ENCODE measurements at places on chromosomes 5 and 9. TPM values are rescaled to one million over a fixed set of nuclear protein-coding genes. Genes with fewer than 3 reads are reported as not detected.
A peak's percentile ranks its signal among the peaks of the same experiment; 100 is the strongest.

DNA sequence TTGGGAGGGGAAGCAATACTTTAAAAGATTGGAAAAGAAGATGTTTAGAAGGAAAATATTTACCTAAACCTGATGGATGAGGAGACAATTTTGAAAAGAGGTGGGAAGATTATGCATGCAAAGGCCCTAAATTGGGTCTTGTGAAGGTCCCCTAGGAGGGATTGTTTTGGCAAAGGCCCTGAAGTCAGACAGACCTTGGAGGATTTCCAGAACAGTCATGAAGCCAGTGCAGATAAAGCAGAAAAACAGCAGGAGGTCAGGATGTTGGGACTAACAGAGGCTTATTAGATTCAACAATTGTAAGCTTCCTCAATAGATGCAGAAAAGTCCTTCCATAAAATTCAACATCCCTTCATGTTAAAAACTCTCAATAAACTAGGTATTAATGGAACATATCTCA lies 361.0 kb upstream of the CDH6 start:
- H3K27ac ChIP-seq, result no peak overlapping the region
- no peaks in the 10 kb centered on the region for H3K27me3 ChIP-seq
- no peak overlapping the region for H3K4me3 ChIP-seq
- H3K4me1 ChIP-seq, result no peaks in the 10 kb centered on the region

GRCh38 chr9:278651-279050 lies 64.0 kb downstream of the DOCK8 start:
- peaks cover 44% of the 10 kb centered on the region for H3K4me1 ChIP-seq
- H3K4me3 ChIP-seq, result peak overlapping the region; percentile 7
- H3K27ac ChIP-seq, result no peak overlapping the region
- H3K27me3 ChIP-seq, result no peaks in the 10 kb centered on the region
- H3K36me3 ChIP-seq, result peaks cover 67% of the 10 kb centered on the region
- no peak for DNase-seq

- H3K27me3 ChIP-seq, result no peaks in the 10 kb centered on the region
- DNase-seq, result no peak
- no peak overlapping the region for H3K4me3 ChIP-seq
These were observed 130.9 kb downstream of the HTR1A start for GRCh38 chr5:63831381-63831780.

DNA sequence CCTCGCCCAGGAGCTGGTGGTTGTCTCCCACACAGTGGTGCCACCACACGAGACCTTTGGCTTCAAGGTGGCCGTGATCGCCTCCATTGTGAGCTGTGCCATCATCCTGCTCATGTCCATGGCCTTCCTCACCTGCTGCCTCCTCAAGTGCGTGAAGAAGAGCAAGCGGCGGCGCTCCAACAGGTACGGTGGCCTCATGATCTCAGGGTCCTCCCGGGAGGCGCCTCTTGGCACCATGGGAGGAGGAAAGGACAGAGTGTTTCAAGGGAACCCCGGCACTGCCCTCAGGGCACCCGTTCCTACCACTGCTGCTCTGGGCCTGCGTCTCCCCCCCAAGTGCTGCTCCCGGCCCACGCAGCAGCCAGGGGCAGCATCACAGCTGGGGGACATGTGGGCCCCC lies 18.2 kb upstream of the CARD19 start:
- H3K4me3 ChIP-seq, result no peak overlapping the region
- H3K27ac ChIP-seq, result no peak overlapping the region
- H3K36me3 ChIP-seq, result peaks cover 37% of the 10 kb centered on the region

DNA sequence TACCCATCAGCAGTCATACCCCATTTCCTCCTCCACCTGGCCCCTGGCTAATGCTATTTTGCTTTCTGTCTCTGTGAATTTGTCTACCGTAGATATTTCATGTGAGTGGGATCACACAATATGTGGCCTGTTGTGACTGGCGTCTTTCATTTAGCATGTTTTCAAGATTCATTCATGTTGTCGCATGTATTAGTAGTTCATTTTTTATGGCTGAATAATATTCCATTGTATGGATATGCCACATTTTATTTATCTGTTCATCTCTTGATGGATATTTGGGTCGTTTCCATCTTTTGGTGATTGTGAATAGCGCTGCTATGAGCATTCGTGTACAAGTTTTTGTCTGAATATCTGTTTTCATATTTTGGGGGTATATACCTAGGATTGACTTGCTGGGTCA lies 33.9 kb downstream of the PSD2 start:
- H3K36me3 ChIP-seq, result no peaks in the 10 kb centered on the region
- H3K27me3 ChIP-seq, result no peaks in the 10 kb centered on the region
- DNase-seq, result no peak
- H3K27ac ChIP-seq, result no peak overlapping the region
- H3K4me1 ChIP-seq, result no peaks in the 10 kb centered on the region

DNA sequence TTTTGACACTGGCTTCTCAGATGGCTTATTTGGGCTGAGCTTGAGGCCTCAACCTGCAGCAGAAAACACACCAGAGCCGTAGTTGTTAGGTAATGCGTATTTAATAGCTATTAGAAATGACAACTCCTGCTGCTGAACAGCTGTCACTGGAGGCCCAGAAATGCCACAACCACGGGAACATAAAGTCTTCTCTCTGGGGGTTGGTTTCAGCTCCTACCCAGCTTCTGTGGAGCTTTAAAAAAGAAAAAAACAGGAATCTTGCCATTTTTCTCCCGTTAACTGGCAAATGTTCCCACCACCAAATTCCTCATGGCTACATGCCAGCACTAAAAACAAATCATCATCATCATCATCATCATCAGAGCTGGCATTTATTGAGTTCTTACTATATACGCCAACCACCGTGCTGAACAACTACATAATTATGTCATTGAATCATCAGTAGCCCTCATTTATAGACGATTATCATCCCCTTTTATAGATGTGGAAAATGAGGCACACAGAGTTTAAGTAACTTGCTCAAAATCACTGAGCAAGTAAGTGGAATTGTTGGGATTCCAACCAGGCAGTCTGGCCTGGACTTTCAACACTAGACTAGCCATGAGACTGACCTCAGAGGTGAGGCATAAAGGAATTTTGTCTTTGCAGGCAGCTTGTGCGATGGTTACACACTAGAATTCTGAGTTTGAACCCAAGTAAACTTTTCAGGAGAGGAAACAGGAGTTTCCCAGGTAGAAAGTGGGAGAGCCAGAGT lies 185.3 kb upstream of the WWC1 start:
- no peak for DNase-seq
- H3K36me3 ChIP-seq, result no peaks in the 10 kb centered on the region
- H3K27me3 ChIP-seq, result no peaks in the 10 kb centered on the region
- no peaks in the 10 kb centered on the region for H3K4me1 ChIP-seq
- no peak overlapping the region for H3K27ac ChIP-seq
- H3K4me3 ChIP-seq, result no peak overlapping the region

DNA sequence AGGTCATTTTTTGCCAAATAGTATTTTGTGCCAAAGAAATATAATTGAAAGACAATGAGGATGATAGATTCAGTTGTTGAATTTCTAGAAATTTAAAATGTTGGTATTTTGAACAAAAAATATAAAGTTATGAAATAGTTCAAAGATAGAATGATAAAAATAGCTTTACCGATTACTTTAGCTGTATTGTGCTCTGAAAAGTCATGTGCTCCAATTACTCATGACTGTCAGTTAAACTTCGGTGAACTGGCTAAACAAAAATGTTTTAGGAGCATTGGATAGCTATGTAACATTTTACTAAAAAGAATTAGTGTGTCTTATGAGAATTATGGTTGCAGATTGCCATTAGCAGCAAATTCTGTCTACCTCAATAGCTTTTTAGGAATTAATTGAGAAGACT lies 177.3 kb upstream of the VCAN start:
- no peaks in the 10 kb centered on the region for H3K27me3 ChIP-seq
- DNase-seq, result no peak
- H3K27ac ChIP-seq, result no peak overlapping the region
- no peak overlapping the region for H3K4me3 ChIP-seq

GRCh38 chr5:178279723-178280438 lies 47.3 kb upstream of the PHYKPL start:
- H3K4me3 ChIP-seq, result no peak overlapping the region
- no peaks in the 10 kb centered on the region for H3K36me3 ChIP-seq
- peaks cover 20% of the 10 kb centered on the region for H3K27me3 ChIP-seq

CDX1 gene
- 0.85 TPM for total RNA-seq

Data from thymus (tissue), 14 donors.